ENCODE measurements at places on chromosomes 7 and 10.

DNA sequence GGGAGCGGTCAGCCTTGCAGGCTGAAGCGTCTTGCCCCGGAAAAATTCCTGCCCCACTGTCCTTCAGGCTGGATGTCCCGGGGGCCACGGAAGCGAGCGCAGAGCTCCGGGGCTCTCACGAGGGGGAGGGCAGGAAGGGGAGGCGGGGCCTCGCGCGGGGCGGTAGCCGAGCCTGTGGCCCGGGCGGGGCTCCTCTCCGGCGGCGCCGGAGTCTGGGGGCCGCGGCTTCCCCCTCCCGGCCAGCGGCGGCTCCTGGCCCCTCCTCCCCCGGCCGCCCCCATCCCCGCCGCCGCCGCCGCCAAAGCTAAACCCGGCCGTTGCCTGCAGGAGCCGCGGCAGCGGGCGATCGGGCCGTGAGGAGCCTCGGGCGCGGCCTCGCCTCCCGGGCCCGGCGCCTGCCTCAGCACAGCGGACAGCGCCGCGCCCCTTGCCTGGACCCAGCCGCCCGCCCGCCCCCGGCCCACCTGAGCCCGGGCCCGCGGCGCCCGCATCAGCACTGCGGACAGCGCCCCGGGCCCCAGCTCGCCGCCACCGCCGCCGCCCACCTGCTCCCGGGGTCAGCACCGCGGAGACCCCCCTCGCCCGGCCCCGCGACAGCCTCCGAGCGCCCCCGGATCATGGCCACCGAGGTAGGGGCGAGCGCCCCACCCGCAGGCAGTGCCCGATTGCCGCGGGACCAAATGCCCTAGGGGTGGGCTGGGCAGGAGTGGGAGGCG is at the start of gene GOLGA7B:
TSS of gene GOLGA7B (plus strand) at position 157 of the 716 bp plus-strand sequence. CDS start at position 618, 461 bp downstream.
- no peak for DNase-seq

DNA sequence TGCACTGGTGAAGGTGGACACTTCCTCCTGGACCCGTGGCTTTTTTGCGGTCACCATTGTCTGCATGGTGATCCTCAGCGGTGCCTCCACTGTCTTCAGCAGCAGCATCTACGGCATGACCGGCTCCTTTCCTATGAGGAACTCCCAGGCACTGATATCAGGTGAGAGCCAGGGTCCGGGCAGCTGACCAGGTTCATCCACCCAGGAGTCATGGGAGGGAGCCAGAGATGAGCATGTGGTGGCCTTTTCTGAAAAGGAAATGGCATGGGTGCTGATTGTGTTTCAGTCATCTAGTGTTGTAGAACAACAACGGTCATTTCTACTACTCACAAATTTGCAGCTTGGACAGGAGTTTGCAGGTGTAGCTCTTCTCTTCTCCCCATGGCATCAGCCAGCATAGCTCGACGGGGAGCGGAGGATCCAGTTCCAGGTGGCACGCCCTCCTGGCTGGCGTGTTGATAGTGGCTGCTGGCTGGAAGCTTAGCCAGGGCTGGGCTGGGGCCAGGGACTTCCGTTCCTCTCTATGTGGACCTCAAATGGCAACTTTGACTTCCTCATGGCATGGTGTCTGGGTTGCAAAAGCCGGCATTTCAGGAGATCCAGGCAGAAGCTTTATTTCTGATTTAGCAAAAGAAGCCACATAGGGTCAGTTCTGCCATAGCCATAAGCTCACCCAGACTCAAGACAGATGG is 32.7 kb downstream of the SLC29A3 start:
- no peak for DNase-seq

DNA sequence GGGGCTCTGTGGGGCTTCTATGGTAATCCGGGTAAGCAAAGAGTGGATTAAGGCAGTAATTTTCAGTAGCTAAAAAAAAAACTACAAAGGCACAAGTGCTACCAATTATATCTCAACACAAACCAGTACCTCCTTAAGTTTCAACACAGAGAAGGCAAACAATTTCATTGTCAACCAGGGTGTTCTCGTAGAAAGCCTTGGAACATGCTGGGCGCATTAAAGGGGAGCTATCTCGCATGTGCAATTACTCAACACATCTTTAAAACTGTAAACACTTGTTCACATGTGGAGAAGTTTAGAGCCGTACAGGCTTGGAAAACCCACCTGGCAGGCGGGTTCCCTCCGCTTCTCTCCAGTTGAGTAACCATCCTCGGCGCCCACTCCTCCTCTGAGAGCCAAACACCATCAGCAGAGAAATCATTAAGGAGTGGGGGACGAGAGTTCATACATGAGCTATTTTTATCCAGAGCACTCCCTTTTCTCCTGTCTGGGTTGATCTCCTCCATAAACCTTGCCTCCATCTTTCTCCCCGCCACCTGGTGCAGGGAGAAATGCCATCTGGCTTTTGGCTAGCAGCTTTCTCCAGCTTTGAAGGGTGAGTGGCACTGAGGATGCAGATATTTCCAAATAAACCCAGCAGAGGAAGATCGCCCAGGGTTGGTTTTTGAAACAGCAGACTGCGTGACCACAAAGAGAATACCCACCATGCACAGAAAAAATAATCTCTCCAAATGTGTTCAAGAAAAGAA is 287.1 kb downstream of the WDR11 start:
- DNase-seq = no peak

- peak; percentile 47 for DNase-seq
These were observed 160.9 kb upstream of the NPY start for GRCh38 chr7:24123076-24123475.

GRCh38 chr7:151738925-151739324 is 138.0 kb downstream of the PRKAG2 start:
- DNase-seq = no peak

GRCh38 chr10:101011517-101012423 is 12.2 kb downstream of the LZTS2 start:
- DNase-seq = no peak

- DNase-seq = no peak
These were observed 82.3 kb downstream of the LHFPL3 start for GRCh38 chr7:104410742-104411141.

GRCh38 chr7:109127145-109127544 is 557.5 kb downstream of the DNAJB9 start:
- DNase-seq = no peak

GRCh38 chr10:8115618-8115980 is 61.1 kb downstream of the GATA3 start:
- no peak for DNase-seq

- no peak for DNase-seq
These were observed 365.8 kb downstream of the BBS9 start for GRCh38 chr7:33495207-33495606.

- DNase-seq = no peak
These were observed 49.1 kb downstream of the PLCE1 start for GRCh38 chr10:94042834-94043175.

DNA sequence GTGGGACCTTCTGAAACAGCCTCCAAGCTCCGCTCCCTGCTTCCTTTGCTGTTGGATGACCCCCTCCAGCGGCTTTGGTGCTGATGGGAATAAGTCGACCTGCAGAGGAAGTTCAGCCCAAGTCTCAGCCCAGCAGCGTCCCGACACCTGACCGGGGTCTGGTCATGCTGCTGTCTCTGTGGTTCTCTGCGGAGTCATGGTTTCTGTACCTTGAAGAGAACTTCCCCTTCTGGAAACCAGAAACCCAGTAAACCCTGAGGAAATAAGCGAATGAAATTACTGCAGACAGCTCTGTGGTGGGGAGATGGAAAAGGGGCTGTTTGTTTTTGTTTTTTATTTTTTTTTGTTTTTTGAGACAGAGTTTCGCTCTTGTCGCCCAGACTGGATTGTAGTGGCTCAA is 18.3 kb upstream of the ZNF12 start:
- no peak for DNase-seq

DNA sequence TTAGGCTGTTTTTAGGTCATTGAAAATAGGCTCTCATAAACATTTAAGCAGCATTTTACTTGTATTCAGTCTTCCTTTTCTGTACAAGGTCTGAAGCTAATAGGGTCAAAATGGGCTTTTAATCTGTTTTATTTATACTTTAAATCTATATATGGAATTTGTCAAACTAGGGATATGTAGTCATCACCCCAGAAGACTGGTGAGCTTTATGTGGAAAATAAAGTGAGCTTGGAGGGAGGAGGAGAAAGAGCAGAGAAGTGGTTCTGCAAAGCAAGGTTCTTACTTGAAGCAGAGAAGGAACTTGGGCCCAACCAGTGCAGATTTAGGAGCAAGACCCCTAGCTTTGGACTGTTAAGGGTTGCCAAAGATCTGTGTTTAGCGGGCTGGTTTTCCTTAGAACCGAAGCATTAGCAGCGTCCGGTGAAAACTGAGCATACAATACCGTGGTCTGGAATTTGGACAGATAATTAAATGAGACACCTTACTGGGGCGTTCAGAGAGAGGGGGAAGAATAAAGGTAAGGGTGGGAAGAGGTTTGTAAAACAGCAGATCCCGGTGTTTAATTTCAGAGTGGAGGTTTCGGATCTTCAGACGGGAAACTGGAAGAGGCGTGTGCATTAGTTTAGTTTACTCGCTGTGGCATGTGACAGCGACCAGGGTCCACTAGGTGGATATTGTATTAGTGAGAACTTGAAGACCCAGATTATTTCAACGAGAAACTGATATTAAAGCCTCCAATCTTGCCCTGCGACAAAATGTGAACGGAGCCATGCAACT is 2.4 kb downstream of the BAMBI start:
- DNase-seq = no peak

- DNase-seq = no peak
These were observed 52.3 kb upstream of the CYP2C18 start for GRCh38 chr10:94631077-94631875.

- no peak for DNase-seq
These were observed 150.2 kb downstream of the VPS50 start for GRCh38 chr7:93382362-93382761.

DNA sequence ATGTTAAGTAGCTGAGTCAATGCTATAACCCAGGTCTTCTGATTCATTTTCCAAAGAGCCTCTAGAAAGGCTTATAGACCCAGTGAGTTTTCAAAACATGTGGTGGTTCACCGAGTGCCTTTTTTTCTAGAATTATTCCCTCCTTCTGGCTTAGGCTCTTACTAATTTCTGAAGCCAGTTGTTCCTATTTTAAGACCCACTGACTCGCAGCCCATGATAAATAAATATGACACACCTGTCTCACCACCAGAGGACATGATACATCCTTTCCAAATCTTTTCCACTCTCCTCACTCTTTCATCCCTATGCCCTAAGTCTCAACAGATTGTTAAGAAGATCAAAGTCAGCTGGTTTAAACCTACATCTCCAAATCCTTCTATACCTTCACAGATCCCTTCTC is 126.0 kb upstream of the WNT16 start:
- DNase-seq = no peak

GRCh38 chr7:105105579-105105978 is 91.6 kb downstream of the KMT2E start:
- DNase-seq = no peak

DNA sequence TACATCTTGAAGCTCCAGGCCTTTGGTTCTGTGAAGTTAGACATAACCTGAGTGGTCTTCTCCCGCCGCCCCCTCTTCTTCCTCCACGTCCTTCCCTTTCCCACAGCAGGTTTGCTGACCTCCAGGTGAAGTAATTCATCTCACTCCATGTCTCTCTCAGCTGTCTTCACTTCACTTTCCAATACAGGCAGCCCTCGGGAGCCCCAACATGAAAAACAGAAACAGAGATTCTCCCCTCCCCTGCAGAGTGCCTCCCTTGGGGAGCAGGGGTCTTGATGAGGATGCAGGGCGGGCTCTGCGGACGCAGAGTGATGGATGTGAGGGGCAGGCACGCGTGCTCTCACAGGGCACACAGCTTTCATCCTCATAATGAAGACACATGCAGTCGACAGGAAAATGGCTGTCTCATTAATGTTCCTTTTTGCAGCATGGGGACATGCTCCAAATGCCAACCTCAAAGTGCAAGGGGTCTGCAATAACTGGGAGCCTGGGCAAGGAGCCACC is 95.6 kb downstream of the GPAM start:
- no peak for DNase-seq

- DNase-seq = no peak
These were observed 2.5 kb downstream of the PARP12 start for GRCh38 chr7:140060243-140060630.

- no peak for DNase-seq
These were observed 109.1 kb upstream of the TNRC18 start for GRCh38 chr7:5532536-5533335.

DNA sequence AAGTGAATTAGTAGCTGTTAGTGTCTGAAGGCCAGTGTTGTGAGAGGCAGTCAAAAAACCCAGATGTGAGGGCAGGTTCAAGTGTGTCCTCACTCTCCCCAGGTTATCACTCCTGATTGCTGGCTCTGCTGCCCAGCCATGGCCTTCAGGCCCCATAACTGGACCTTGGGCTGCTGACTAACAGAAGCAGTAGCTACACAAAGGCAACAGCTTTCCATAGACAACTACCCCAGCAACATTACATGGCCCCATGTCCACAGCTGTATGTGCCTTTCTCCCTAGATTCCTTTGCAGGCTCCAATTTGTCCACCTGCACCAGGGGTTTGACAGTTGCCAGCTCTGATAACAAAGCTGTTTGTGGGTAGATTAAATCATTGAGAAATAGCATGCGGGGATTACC is 297.8 kb downstream of the ARL4A start:
- no peak for DNase-seq

DNA sequence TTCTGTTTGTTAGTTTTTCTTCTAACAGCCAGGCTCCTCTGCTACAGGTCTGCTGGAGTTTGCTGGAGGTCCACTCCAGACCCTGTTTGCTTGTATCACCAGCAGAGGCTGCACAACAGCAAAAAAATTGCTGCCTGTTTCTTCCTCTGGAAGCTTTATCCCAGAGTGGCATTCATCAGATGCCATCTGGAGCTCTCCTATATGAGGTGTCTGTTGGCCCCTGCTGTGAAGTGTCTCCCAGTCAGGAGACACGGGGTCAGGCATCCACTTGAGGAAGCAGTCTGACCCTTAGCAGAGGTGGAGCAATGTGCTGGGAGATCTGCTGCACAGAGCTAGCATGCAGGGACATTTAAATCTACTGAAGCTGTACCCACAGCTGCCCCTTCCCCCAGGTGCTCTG is 26.7 kb upstream of the CROT start:
- DNase-seq = no peak

GRCh38 chr7:37635346-37635745 is 48.2 kb upstream of the GPR141 start:
- no peak for DNase-seq

DNA sequence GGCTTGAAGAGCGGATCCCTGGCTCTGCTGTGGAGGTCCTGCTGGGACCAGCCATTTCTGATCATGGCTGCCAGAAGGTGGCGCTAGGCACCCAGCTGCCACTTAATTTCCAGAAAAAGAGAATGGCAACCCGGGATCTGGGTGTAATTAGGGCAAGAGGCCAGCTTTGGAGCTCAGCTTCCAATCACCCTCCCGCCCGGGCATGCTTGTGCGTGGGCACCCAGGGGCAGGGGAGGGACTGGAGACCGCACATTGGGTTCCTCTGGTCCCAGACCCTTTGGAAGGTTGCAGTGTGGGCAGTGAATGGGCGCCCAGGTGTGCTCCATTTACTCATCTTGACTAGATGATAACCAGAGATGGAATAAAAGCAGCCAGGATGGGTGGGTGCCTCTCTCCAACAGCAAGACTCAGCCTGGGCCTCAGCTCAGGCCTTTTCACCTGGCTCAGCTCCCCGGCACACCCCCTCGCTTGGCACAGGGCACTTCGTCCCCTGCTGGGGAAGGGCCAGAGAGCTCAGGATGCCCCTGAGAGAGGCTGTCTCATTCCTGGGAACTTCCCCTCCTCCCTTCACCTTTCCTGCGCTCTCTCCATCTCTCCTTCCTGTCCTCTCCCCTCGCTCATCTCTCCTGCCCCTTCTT is 14.7 kb downstream of the FAM241B start:
- no peak for DNase-seq

All from SK-N-MC (cell line).